ENCODE measurements at places on chromosomes 13 and 19.

DNA sequence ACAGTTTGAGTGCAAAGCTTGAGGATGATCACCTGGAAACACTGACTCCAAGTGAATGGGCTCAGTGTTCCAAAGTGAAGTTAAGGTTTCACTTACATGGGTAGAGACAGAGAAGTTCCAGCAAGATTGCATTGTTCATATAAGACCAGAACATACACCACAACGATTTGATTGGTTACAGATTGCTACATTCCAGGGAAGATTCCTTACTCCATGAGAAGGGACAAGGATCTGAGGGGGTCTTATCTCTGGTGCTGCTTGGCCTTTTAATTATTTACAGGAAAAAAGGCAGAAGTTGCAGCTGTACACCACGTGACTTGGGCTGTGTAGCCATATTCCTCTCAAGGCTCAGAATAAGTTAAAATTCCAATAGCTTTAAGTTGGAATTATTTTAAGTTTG is 12.3 kb downstream of the WDFY2 start:
- no peak for DNase-seq

- no peak for DNase-seq
Measured at GRCh38 chr13:112958127-112958989, 10.7 kb upstream of the MCF2L start.

DNA sequence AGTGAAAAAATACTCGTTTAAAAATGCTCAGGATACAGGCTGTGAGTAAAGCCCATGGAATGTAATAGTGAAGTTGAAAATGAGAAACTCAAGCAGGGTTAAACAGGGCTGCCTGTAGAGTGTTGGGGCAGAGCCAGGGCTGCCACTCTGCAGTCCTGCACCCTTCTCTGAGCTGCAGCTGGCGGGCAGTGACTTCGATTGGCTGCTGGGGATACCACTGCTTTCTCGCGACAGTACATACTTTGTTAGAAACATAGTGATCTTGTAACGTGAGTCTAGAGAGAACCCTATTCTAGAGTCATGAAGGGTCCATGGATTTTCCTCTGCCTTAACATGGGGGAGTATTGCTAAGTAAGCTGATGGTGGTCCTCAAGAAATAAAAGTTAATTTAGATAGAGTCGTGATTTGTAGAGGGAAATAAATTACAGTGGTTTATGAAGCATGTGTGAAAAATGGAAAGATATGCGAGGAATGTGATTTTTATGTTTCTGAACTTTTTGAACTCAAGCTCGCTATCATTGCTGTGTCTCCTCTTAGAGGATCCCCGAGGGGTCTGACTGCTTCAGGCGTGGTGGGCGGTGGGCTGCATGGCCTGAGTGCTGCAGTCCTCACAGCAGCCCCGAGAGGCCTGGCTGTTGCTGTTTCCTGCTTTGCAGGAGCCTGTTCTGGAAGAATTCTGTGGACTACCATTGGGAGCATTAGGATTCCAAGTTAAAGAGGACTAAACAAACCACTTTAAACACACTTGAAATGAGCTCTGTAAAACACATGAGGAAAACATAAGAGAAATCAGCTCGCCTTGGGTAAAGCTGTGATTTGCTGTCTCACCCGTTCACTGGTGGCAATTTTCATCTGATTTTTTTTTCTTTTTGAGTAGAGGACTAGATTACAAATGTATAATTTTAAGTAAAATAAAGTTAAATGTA is 95.7 kb downstream of the ARHGEF7 start:
- no peak for DNase-seq

DNA sequence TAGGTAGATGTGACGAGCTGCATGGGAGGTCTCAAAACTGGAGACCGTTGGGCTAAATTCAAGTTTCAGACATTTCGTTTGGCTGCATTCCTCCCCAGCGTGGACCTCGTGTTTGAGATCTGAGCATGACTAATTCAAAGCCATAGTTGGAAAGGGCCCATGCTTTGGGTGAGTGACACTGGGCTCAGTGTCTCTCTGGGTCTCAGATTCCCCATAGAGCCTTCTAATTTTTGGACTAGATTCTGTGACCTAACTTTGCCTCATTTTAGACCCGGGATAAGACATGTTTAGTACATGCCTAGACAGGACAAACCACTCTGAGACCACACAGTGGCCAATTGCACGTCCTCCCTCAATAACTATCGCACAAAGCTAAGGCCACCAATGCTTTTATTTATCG is 16.6 kb downstream of the CKM start:
- no peak for DNase-seq

GRCh38 chr19:48629297-48629598 is 7.9 kb downstream of the DBP start:
- no peak for DNase-seq

- no peak for DNase-seq
Measured at GRCh38 chr19:24054044-24054935, 32.7 kb upstream of the ZNF254 start.

DNA sequence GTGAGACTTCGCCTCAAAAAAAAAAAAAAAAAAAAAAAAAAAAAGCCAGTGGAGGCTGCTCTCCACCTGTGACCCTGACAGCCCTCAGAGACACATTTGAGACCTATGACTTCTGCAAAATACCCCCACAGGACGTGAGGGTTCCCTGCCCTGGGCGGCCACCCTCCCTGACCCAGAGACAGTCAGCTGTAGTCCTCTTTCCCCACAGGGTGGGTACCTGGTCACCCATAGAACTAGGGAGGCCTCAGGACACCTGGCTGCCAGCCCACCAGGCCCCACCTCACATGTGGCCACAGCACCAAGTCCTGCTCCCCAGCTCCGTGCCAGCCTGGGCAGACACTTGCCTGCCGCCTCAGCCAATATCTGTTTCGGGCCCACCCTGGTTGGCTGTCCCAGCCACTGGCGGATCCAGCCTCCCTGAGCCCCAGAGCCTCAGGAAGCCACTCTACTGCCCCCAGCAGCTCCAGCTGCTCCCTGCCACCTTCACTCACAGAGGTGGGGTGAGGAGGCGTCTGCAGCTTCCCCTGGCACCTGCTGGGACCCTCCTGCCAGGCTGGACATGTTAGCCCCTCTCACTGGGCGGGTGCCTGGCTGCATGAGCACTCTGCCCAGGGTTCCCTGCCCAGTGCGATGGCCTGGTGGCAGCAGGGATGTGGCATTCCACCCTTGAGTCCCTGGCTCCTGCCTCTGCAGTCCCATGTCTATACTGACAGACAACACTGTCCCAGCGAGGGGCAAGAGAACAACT is 6.9 kb downstream of the MKNK2 start:
- no peak for DNase-seq

- no peak for DNase-seq
Measured at GRCh38 chr19:49328741-49329140, 3.8 kb upstream of the SLC6A16 start.

- DNase-seq: no peak
Measured at GRCh38 chr13:65594298-65594781, 1635.8 kb downstream of the PCDH9 start.

- DNase-seq: no peak
Measured at GRCh38 chr19:50876456-50876855, 3.2 kb downstream of the KLK2 start.

GRCh38 chr19:32012886-32013631 is 332.4 kb upstream of the ZNF507 start:
- no peak for DNase-seq

- DNase-seq: peak; percentile 71
Measured at GRCh38 chr19:41263042-41263849, 926 bp upstream of the HNRNPUL1 start.

GRCh38 chr19:33349319-33350289 is 23.9 kb upstream of the CEBPG start:
- DNase-seq: no peak

GRCh38 chr13:40563350-40564125 is 102.9 kb downstream of the FOXO1 start:
- no peak for DNase-seq

GRCh38 chr19:2428321-2428690 is 920 bp upstream of the TIMM13 start:
- no peak for DNase-seq

DNA sequence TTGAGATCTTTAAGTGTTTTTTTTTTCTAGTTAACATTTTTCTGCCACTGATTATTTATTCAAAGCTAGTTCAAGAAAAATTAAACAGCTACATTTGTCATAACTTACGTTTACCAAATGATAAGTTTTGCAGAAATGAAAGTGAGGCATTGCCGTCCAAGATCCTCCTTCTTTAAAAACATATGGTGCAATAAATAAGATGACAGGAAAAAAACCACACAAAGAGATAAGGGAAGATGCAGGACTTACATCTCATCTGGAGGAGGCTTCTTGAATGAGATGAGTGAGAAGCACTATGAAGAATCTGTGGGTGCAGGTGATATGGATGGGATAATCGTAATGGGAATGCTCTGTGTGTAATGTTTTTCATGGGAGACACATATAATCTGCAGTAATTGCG is 12.4 kb downstream of the TNFSF13B start:
- no peak for DNase-seq

- DNase-seq: no peak
Measured at GRCh38 chr19:38970664-38971532, 4.6 kb downstream of the FBXO17 start.

Data from AML-193 (cell line).